Stimulated activated naive CD8-positive, alpha-beta T cell treated with anti-CD3 and anti-CD28 coated beads, Interleukin-15, amount 100 ng/mL, for 72 hours (primary cell): ENCODE measurements at places on chromosomes 7 and 10.

GRCh38 chr7:102129636-102130370 is 156.9 kb upstream of the SH2B2 start:
- DNase-seq: no peak

- no peak for DNase-seq
These were observed 117.7 kb downstream of the CCDC71L start for GRCh38 chr7:106543221-106543757.

GRCh38 chr10:86872757-86873156 is 84.7 kb downstream of the MMRN2 start:
- no peak for DNase-seq

DNA sequence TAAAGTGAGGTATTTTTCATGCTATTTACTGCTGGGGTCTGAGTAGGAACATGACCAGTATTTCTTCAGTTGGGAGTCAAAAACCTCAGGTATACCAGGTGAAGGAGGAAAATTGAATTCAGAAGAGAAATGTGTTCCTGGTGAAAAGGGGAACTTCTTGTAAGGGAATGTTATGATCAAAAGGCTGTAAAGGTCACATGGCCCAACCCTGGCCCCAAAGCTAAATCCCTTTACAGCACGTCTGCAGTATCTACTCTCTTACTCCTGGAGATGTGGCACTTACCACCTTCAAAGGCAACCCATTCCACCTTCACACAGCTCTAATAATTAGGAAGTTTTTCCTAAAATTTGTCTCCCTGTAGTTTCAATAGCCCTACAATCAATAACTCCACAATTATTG is 15.2 kb downstream of the PIK3AP1 start:
- DNase-seq: no peak

- no peak for DNase-seq
These were observed 8.1 kb downstream of the TOMM7 start for GRCh38 chr7:22814261-22815208.
